ENCODE measurements at places on chromosomes 6 and 20.

GRCh38 chr20:9739991-9740390 is 98.9 kb downstream of the PAK5 start:
- no peak for DNase-seq

DNA sequence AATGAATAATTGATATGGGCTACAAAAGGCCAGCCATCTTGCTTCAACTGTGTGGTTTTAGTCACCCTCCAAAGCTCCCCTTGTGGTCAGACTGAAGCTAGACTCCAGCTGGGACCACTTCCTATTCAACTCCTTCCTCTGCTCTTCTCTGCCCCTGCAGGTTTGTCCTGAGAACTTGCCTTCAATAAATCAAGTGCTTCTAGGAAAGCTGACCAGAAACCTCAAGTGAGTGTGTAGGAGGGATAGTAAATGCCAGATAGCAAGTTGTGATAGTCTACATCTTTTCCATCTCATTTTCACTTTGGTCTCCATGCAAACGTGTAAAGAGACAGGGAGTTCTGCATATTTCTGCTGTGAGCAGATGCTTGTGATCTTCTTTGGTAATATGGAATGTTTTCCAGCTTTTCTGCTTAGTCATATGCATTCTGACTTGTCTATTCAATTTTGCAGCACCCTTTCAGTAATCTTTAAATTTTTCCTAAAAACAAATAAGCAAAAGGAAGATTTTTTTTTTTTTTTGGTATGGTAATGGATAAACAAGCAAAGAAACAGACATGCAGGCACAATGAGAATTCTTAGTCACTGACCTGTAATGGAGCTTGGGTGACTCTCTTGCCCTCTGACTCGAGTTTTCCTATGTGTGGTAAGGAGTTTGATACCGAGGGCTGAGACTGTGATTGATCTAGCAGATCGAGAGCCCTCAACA is 201.3 kb upstream of the BTBD3 start:
- DNase-seq: no peak

DNA sequence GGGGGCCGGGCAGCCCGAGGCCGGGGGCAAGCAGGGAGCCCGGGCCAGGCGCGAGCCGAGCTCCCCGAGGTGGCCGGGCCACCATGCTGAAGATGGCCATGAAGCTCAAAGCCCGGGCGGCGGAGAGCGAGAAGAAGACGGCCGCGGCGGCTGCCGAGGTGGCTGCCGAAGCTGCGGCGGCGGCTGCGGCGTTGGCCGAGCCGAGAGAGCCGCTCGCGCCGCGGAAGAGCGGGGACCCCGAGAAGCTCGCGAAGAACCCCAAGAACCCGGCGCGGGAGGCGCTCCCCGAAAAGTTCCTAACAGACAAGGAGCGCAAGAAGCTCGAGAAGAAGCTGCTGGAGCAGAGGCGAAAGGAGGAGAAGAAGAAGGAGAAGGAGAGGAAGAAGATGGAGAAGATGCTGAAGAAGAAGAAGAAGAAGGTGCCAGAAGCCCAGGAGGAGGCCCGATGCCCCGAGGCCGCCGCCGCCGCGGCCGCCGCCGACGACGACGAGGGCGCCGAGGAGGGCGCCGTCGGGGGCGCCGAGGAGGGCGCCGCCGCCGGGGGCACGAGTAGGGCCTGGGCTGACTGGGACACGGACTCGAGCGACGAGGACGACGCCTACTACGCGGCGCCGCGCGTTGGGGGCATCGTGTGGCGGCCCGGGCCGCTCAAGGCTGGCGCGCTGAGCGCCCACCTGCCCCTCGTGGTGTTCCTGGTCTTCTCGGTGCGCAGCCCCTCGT is 37.4 kb downstream of the GNAS start:
- DNase-seq: no peak

DNA sequence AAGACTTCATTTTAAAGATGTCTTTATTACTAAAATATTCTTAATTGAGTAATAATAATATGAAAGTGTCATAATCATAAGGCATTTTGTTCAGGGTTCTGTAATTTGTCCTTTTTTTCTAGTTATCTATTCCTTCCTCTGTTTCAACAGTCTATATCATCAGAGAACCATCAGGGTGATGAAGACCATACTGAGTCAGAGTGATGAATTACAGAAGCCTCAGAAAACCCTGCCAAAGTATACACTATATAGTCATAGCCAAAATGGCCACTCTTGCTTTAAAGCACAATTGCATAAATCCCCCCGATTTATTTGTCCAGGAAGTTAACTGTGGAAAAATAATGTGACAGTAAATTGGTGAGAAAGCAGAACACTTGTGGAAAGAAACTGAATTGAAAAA is 735.0 kb downstream of the EPHA7 start:
- DNase-seq: no peak

DNA sequence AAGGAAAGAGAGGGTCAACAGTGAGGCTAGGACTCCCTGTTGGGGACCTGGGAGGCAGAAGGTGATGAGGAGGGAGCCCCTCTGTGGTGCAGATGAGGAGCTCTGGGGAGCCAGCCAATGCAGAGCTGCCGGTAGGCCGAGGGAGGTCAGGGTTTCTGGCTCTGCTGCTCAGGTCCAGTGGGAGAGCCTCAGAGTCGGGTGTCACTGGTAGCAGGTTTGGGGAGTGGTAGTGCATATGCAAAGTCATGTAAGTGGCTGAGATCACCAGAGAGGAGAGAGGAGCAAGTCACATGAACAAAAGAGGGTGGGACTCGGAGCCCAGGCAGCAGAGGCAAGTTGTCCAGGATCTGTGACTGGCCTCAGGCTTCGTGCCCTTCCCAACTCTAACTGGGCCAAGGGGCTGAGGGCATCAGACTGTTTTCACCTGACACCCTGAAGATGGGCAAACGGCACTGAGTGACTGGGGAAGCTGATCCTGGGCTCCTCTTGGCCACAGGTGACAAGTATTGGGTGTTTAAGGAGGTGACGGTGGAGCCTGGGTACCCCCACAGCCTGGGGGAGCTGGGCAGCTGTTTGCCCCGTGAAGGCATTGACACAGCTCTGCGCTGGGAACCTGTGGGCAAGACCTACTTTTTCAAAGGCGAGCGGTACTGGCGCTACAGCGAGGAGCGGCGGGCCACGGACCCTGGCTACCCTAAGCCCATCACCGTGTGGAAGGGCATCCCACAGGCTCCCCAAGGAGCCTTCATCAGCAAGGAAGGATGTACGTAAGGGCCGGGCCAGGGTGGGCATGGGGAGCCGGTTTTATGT is 6.6 kb downstream of the MMP24OS start:
- DNase-seq: no peak

DNA sequence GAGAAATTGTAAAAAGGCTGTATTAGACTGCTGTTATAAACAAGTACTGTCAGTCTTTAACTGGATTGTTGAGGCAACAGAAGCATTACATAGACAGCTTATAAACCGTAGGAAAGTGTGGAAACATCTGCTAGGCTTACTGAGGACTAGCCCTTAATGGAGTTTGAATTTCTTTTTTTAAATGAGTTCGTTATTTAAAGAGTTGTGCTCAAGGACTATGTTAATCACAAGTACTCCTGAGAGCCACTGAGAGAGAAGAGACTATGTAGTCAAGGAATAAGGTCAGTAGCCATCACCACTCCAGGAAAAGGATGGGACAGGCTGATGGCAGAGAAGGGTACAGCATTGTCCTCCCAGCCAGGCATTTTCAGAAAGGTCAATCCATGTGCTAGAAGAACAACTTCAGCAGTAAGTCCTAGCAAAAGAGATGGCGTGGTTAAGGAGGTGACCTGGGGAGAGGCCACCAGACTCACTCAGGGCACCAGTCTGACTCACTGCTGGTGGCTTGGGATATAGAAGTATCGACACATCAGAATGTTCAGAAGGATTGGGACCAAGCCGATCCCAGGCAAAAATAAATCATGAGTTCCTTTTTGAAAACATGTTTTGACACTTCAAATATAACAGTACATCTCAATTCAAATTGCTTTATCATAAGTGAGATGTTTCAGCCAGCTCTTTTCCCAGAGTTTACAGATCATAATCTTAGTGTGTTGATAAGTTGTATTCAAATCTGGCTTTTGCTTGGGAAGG is 6.4 kb downstream of the RPS12 start:
- no peak for DNase-seq

Data from progenitor cell of endocrine pancreas (in vitro differentiated cells).